ENCODE measurements at places on chromosomes 5 and 9.

DNA sequence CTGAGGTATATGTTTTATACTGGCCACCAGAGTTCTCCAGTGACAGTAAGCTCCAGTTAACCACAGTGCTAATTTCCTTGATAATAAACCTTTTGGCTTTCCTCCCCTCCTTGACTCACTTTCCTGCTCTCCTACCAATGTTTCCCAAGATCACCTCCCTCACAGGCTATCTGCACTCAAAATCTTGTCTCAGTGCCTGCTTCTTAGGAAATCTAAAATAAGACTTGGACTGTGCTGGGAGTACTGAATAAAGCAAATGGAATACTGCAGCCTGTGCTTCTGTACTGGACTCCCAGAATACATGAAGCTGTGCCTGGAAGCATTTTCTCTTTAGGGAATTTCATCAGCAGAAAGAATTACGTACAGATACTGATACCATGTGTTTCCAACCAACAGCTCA, 1.7 kb upstream of the DCP2 start:
- DNase-seq: no peak

GRCh38 chr9:71910650-71911060, 338 bp downstream of the ABHD17B start:
- DNase-seq: no peak

DNA sequence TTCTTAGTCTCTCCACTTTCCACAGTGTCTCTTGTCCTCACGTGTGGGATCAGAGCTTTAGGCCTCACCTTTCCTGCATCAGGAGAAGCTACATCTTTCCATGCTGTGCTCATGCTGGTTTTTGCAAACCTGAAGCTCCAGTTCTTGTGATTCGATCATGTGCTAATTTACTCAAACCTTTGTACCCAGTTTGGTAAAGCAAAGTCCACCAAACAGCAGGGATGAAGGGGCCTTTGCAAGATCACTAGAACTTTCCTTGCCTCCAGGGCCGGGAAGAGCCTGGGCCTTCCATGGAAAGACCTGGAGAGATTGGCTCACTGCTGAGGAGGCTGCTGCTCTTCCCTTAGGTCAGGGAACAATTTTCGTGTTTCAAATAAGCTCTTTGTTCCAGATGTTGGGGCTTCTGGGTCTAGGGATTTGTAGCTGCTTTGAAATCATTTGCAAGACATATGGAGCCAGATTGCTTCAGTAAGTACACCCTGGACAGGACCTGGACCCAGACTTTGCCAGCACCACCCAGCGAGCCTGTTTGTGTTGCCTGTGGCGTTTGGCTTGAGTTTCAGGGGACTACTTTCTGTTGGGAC, 18.7 kb upstream of the SPATA31E1 start:
- no peak for DNase-seq

DNA sequence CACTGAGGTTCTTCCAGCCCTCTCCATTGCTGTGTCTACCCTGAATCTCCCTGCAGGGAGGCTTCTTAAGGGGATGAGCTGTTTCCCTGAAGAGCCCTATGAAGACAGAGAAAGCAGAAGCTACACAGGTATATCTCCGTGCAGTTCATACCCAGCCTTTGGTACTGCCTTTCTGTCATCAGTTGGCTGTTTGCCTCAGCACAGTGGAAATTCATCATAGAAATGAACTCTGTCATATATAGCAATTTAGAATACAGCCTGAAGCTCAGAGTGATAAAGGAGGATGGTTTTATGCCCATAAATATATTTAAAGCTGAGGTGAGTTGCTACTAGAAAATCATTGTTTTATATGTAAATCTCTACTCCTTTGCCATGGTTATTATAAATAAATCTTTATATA, 42.6 kb upstream of the KCNN2 start:
- DNase-seq: no peak

DNA sequence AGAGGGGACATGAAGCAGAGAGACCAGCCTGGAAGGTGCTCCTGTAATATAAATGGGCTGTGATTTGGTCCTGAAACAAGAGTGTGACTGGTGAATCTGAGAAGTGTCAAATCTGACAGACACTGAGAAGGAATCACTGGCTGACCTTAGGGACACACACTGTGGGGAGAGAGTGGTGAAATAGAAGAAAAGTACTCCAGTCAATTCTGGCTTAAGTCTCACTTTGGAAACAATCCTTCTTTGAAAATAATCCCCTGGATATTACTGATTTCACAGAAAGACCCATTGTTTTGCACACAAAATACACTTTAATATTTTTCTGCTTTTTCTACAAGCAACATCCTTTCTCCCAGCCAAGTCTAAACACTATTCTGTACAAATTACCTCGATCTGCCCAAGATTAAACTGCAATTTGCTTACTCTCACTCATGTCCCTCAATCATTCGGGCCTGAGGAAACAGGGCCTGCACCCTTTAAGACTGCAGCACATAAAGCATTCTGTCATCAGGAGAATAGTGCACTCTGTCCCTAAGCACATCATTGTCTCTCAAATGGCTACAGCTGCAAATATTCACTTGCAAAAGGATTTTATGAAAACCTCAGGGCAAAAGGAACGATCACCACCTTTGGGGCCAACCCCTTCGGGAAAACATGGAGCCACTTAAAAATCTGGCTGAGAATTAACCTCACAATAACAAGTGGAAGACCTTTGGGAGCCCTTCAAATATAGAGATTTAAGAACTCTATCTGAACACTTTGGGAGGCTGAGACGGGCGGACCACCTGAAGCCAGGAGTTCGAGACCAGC, 68.6 kb downstream of the MAPKAP1 start:
- no peak for DNase-seq

- DNase-seq: no peak
These were observed 4.0 kb upstream of the CLIC3 start for GRCh38 chr9:137000177-137000930.

DNA sequence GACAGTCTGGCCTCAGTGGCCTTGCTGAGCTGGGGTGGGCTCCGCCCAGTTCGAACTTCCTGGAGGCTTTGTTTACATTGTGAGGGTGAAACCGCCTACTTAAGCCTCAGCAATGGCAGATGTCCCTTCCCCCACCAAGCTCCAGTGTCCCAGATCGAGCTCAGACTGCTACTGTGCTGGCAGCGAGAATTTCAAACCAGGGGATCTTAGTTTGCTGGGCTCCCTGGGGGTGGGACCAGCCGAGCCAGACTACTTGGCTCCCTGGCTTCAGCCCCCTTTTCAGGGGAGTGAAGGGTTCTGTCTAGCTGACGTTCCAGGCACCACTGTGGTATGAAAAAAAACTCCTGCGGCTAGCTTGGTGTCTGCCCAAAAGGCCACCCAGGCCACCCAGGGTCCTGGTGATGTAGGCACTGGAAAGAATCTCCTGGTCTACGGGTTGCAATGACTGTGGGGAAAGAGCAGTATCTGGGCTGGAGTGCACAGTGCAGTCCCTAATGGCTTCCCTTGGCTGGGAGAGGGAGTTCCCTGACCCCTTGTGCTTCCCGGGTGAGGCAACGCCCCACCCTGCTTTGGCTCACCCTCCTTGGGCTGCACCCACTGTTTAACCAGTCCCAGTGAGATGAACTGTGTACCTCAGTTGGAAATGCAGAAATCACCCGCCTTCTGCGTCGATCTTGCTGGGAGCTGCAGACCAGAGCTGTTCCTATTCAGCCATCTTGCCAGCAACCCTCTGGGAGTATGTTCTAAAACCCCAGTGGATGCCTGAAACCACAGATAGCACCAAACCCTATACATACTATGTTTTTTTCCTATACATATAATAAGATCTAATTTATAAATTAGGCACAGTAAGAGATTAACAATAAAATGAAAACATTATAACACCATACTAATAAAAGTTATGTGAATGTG, 95.5 kb downstream of the TMEM161B start:
- DNase-seq: peak; percentile 28

GRCh38 chr9:35658968-35659220, 802 bp downstream of the CCDC107 start:
- DNase-seq: peak; percentile 69
